ENCODE measurements at places on chromosomes 11 and 22. TPM values are rescaled to one million over a fixed set of nuclear protein-coding genes. Genes with fewer than 3 reads are reported as not detected.

LYVE1 gene
- not detected for total RNA-seq

PVALB gene
- total RNA-seq = not detected

RAB3IL1 gene
- not detected for total RNA-seq

KCNE3 gene
- 0.16 TPM for total RNA-seq

SLC25A1 gene
- 60.6 TPM for total RNA-seq

GRM5 gene
- not detected for total RNA-seq

ADM gene
- 3.7 TPM for total RNA-seq

DNA sequence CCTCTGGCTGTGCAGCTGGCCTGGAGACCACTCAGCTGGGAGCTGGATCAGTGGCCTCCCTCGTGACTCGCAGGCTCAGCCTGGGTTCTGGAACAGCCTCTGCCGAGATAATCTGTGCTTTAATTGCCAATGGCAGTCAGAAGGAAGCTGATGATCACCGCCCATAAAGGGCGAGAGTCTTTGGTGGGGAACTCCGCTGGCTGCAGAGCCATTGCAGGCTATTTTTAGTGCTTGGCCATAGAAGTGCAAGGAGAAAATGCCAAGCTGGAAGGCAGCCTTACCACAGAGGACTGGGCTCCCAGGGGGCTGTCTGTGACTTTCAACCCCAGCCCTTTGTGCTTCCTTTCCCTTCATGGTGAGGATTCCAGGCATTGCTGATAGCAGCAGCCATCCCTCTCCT is 62.2 kb upstream of the TENM4 start:
- H3K27me3 ChIP-seq = no peaks in the 10 kb centered on the region
- H3K4me1 ChIP-seq = no peaks in the 10 kb centered on the region
- no peaks in the 10 kb centered on the region for H3K36me3 ChIP-seq
- no peak overlapping the region for H3K4me3 ChIP-seq
- DNase-seq = no peak

GRCh38 chr11:65817835-65818680 is 15.7 kb upstream of the SNX32 start:
- H3K27me3 ChIP-seq = peaks cover 5% of the 10 kb centered on the region

DNA sequence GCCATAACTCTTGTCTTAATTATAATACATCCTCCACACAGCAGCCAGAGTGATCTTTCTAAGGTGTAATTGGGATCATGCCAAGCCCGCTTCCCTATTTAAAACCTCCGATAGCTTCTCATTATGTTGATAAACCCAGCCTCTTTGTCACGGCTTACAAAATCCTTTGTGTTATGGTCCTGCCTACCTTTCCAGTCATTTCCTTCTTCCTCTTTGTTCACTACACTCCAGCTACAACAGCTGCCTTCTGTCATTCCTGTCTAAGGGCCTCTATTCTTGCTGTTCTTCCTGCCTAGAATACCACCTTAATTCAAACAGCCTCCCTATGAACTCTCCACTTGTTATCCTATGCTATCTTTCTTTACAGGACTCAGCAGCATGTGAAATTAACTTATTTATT is 70.6 kb upstream of the CAPRIN1 start:
- no peak for DNase-seq
- H3K4me3 ChIP-seq = no peak overlapping the region
- peaks cover 17% of the 10 kb centered on the region for H3K27me3 ChIP-seq
- no peak overlapping the region for H3K27ac ChIP-seq
- H3K36me3 ChIP-seq = no peaks in the 10 kb centered on the region

GRCh38 chr22:27667121-27667843 is 134.3 kb downstream of the MN1 start:
- H3K4me1 ChIP-seq = no peaks in the 10 kb centered on the region
- no peaks in the 10 kb centered on the region for H3K27me3 ChIP-seq
- no peak overlapping the region for H3K4me3 ChIP-seq
- peaks cover 1% of the 10 kb centered on the region for H3K36me3 ChIP-seq

DNA sequence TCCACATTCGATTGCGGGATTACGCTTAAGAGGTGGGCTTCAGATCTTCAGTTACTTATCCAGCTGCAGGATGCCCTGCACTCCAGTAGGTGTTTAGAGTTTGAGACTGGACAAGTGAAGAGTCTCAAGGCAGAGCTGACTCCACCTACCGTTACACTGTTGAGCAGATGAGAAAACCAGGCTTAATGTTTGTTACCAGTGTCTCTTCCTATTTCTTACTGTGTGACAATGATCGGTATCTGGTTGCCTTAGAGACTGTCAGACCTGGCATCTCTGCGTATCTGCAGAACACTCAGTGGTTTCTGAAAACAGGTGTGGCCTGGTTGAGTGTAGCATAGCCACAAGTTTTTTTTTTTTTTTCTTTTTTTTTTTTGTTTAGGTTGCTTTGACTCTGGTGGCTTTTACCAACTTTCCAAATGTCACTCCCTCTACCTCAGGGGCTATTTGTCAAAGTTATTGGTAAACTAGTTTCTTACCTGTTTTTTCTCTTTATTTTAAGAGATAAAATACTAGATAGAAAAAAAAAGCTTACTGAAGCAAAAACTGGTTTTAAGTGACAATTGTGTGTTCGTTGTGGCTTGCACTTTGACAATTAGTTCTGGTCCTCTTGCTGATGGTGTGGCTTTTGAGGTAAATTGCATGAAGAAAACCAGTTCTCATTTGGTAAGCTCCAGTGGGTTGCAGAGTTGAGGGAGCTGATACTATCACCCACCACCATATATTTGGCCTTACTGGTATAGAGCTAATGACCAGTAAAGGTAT is 284.8 kb downstream of the ETS1 start:
- H3K4me1 ChIP-seq = peaks cover 74% of the 10 kb centered on the region
- H3K4me3 ChIP-seq = peak overlapping the region; percentile 90
- peak; percentile 88 for DNase-seq
- no peaks in the 10 kb centered on the region for H3K27me3 ChIP-seq
- peaks cover 16% of the 10 kb centered on the region for H3K36me3 ChIP-seq

DNA sequence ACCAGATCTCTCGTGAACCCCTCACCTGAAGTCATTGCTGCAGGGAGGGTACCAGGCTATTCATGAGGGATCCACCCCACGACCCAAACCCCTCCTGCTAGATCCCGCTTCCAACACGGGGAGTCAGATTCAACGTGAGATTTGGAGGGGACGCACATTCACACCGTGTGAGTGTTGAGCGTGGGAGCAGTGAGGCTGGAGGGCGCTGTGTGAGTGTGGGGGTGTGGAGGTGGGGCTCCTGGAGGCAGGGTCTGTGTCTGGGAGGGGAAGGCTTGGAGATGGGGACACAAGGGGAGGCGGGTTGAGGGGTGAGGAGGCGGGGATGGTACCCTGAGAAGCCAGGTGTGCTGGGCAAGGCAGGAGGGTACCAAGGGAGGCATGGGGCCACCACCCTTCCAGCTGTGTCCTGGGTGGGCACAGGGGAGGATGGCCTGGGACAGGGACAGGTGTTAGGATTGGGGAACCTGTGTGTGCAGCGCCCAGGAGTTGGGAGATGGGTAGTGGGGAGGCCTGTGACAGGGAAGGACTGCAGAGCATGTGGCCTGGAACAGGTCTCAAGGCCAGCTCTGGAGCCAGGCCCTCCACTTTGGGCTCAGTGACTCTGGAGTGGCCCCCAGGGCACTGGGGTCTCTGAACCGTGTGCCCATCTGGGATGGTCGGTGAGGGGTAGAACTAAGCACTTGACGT is 13.6 kb downstream of the TPCN2 start:
- no peak overlapping the region for H3K4me3 ChIP-seq
- no peaks in the 10 kb centered on the region for H3K4me1 ChIP-seq
- DNase-seq = no peak
- H3K36me3 ChIP-seq = no peaks in the 10 kb centered on the region
- H3K27me3 ChIP-seq = no peaks in the 10 kb centered on the region

- H3K27ac ChIP-seq = no peak overlapping the region
- H3K27me3 ChIP-seq = peaks cover 7% of the 10 kb centered on the region
- H3K36me3 ChIP-seq = no peaks in the 10 kb centered on the region
- H3K4me1 ChIP-seq = no peaks in the 10 kb centered on the region
Measured at GRCh38 chr11:105923252-105923651, 98.8 kb downstream of the MSANTD4 start.

GRCh38 chr11:65574811-65575567 is 864 bp upstream of the EHBP1L1 start:
- no peaks in the 10 kb centered on the region for H3K27me3 ChIP-seq
- H3K4me1 ChIP-seq = peaks cover 52% of the 10 kb centered on the region
- no peak for DNase-seq
- peak overlapping the region; percentile 84 for H3K4me3 ChIP-seq
- peak overlapping the region; percentile 91 for H3K27ac ChIP-seq

- H3K27me3 ChIP-seq = peaks cover 2% of the 10 kb centered on the region
- no peak overlapping the region for H3K27ac ChIP-seq
- DNase-seq = no peak
Measured at GRCh38 chr22:48342732-48343131, 1484.9 kb downstream of the BRD1 start.

DNA sequence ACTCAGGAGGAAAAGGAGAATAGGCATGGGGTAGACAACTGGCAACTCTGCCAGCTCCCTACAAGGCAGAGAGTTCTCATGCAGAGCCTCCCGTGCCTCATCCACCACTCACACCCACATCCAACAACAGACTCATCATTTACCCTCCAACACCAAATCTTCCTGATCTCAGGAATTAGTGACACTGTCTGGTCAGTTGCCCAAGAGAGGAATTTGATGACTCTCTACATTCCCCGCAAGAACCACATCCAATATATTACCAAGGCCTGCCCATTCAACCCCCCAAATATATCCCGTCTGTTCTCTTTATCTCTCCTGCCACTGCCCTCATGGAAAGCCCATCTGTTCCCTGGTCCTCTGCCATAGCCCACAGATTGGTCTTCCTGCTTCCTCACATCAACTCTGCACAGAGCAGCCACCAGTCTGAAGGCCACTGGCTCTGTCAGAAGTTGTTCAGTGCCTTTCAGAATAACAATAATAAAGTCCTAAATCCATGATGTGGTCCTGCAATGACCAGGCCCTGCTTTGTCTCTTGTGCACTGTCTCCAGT is 57.5 kb upstream of the CD82 start:
- no peak overlapping the region for H3K27ac ChIP-seq
- H3K36me3 ChIP-seq = no peaks in the 10 kb centered on the region
- H3K4me1 ChIP-seq = no peaks in the 10 kb centered on the region

GRCh38 chr11:76566811-76567210 is 103.7 kb downstream of the LRRC32 start:
- H3K4me3 ChIP-seq = no peak overlapping the region
- H3K36me3 ChIP-seq = peaks cover 3% of the 10 kb centered on the region
- H3K4me1 ChIP-seq = peaks cover 18% of the 10 kb centered on the region
- H3K27ac ChIP-seq = peak overlapping the region; percentile 44

DNA sequence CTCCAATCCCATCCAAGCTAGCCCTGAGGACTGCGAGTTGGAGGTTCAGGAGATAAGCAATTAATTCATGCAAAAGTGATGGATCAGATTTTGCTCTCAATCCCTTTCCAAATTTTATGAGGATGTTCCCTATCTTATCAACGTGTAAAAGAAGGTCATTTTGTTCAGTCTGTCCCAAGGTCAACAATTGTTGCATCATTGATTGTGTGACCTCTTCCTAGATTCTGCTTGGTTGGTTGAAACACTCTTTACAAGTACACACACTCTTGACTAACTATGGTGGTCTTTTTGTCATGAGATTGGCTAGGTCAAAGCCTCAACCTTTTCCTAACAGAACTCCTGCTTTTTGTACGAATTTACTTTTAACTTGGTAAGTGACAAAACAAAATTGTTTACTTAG is 41.7 kb downstream of the COMMD9 start:
- H3K4me3 ChIP-seq = no peak overlapping the region
- no peaks in the 10 kb centered on the region for H3K36me3 ChIP-seq
- no peak overlapping the region for H3K27ac ChIP-seq

- H3K4me3 ChIP-seq = no peak overlapping the region
- peaks cover 9% of the 10 kb centered on the region for H3K36me3 ChIP-seq
- no peaks in the 10 kb centered on the region for H3K27me3 ChIP-seq
- no peak for DNase-seq
Measured at GRCh38 chr11:117337076-117337475, 9.4 kb downstream of the CEP164 start.

DNA sequence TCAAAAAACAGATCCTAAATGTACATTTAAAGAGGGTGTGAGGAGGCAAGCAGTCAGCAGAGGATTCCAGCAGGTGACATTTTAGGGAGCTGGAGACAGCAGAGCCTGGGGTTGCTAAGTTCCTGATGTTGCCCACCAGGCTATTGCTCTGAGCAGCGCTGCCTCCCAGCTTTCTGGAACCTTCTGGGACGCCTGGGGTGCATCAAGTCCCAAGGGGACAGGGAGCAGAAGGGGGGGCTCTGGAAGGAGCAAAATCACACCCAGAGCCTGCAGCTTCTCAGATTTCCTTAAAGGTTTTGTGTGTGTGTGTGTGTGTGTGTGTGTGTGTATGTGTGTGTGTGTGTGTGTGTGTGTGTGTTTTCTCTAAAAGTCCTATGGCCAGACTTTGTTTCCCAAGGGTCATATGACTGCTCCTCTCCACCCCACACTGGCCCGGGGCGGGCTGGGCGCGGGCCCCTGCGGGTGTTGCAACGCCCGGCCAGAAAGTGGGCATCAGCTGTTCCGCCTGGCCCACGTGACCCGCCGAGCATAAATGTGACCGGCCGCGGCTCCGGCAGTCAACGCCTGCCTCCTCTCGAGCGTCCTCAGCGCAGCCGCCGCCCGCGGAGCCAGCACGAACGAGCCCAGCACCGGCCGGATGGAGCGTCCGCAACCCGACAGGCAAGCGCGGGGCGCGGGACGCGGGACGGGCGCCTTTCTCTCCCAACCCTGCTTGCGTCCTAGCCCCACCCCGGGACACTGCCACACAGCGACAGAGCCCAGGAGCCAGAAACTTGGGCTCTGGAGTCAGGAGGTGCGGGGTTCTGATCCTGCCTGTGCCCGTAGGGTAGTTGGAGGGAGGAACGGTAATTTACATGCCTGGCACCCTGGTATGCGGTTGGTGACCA is at the start of gene HMOX1:
TSS of gene HMOX1 (plus strand) at position 560 of the 887 bp plus-strand sequence. CDS start at position 638, 78 bp downstream.
- H3K27me3 ChIP-seq = peaks cover 33% of the 10 kb centered on the region
- peak within 1 kb of the TSS; percentile 58 for H3K4me3 ChIP-seq
- peaks cover 23% of the 10 kb centered on the region for H3K4me1 ChIP-seq
- no peaks in the 10 kb centered on the region for H3K36me3 ChIP-seq
- H3K27ac ChIP-seq = peak within 1 kb of the TSS; percentile 28

DNA sequence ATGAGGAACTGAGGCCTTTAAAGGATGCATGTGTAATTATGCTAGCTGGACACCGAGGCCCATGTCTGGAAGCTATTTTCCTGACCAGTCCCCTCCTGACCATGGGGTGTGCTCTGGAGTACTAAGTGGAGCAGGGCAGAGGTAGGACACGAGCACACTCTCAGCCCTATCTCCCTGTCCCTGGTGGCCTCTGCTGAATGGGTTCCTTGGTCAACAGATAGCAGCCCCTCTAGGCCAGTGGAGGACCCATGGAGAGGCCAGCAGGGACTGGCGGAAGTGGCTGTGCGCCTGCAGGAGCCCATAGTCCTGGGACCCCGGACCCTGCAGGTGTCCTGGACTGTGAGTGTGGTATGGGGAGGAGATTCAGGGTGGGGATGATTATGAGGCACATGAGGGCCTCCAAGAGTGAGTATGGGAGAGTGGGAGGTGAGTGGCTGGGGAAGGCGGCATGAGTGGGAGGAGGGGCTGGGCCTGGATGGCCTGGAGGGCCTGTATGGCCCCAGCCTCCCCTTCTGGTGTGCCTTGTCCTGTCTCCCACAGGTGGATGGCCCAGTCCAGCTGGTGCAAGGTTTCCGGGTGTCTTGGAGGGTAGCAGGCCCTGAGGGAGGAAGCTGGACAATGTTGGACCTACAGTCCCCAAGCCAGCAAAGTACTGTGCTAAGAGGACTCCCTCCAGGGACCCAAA is 9.5 kb downstream of the ROBO3 start:
- DNase-seq = no peak
- H3K36me3 ChIP-seq = no peaks in the 10 kb centered on the region
- no peak overlapping the region for H3K27ac ChIP-seq
- H3K27me3 ChIP-seq = peaks cover 46% of the 10 kb centered on the region
- no peak overlapping the region for H3K4me3 ChIP-seq

All from activated CD8-positive, alpha-beta memory T cell treated with anti-CD3 and anti-CD28 coated beads, Interleukin-2, amount 10 ng/mL, durations not matched to agents 7 days and 5 days (primary cell).